ENCODE measurements at places on chromosomes 13 and 19.

GRCh38 chr19:1261798-1262622, 7.1 kb upstream of the CIRBP start:
- DNase-seq: no peak

DNA sequence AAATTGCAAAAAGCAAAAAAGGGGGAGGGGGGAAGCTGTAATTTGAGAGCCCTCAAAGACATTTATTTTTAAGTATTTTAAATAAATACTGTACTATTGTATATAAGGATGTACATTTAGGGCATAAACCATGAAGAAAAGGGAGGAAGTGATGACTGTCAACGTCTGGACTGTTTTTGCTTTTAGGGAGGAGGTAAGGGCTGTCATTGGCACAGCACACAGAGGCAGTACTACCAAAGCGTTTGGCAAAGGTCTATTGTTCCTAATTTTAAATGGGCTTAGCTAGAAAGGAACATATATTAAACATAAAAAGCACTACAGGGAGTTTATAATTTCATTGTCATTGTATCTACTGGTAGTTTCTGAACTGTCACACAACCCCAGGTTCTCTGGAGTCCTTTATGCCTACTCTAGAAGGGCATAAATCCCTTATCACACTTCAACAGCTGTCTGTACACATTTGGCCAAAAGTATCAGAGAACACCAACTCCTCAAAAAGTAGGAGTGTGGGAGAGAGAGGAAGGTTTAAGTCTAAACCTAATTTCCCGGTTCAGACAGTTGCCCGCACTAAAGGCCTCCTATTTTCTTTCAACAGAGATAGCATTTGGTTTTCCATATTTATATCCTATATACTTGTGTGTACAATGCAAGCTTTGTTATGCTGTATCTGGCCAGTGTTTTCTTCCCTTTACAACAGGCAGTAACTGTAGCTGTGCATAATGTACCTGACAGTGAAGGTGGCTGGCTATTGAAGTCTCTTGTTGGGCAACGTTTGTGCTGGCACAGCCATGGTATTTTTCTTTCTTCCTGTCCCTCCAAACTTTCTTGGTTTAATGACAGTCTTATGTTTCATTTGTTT, 406.2 kb downstream of the KLF5 start:
- DNase-seq: no peak

DNA sequence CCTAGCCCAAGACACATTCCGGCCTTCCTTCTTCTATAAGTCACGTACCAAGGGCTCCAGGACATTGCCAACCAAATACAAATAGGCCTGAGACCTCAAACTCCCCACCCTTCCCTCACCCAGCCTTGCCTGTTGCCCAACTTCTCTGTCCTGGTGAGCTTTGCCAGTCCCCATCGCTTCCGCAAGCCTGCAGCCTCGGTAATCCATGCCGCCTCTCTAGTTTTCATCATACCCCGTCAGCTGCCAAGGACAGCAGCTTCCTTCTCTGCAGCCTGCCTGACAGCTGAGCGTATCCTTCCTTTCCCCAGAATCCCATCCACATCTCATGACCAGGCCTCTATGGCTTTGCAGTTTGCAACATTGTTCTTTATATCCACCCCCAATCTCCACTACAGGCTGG, 36.6 kb upstream of the POMP start:
- DNase-seq: no peak

DNA sequence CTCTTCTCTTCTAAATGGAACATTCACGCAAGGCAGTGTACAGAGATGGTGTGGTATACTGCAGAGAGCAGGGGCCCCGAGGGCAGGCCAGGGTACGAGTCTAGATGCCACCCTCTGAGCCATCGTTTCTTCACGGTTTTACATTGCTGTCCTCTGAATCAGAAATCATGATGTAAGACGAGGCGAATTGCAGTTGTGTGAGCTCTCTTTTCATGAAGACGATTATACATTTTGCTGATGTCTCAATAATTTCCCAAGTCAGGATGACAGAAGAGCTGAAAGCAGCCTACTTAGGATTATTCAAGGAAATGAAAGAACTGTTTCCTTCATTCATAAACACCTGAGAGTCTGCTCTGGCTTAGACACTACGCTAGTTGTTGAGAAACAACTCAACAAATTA, 93.8 kb upstream of the RNF113B start:
- DNase-seq: no peak

GRCh38 chr19:11025997-11026396, 63.3 kb upstream of the LDLR start:
- no peak for DNase-seq

- no peak for DNase-seq
Measured at GRCh38 chr19:42155796-42156195, 23.6 kb upstream of the POU2F2 start.

DNA sequence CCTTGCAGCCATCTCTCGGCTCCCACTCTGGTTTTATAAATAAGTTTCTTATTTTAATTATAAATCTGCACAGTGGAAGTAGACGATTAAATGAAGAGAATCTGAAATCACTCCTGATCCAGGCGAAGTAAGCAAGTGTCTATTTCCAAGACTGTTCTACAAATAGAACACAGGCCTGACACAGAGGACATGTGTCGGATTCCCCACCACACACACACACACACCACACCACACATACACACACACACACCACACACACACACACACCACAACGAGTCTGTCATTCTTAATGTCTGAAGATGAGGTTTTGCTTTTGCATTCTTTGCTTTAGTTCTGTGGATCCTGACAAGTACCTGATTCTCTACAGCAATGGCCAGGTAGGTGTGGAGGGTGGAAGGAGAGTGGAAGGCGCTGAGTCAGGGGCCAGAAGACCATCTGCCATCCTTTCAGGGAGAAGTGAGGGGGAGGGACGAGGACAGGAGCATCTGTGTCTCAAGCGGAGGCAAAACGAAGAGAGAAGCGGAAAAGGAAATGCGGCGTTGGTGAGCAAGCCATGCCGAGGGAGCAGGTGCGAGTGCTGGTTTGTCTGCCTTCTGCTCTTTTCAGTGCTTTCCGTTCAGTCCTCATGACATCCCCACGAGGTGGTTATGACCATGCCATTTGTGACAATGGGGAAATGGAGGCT, 110.2 kb downstream of the TEX26 start:
- no peak for DNase-seq

DNA sequence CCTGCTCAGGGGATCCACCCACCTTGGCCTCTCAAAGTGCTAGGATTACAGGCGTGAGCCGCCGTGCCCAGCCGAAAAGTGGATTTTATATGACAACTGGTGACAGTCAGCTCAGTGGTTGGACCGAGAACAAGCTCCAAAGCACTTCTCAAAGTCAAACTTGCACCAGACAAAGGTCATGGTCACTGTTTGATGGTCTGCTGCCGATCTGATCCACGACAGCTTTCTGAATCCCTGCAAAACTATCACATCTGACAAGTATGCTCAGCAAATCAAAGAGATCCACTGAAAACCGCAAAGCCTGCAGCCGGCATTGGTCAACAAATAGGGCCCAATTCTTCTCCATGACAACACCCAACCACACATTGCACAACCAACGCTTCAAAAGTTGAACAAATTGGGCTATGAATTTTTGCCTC, 21.6 kb upstream of the NAA16 start:
- no peak for DNase-seq

GRCh38 chr19:869245-870177, 10.0 kb downstream of the CFD start:
- DNase-seq: peak; percentile 73

GRCh38 chr19:56637976-56638555, 4.9 kb upstream of the SMIM17 start:
- DNase-seq: peak; percentile 53

DNA sequence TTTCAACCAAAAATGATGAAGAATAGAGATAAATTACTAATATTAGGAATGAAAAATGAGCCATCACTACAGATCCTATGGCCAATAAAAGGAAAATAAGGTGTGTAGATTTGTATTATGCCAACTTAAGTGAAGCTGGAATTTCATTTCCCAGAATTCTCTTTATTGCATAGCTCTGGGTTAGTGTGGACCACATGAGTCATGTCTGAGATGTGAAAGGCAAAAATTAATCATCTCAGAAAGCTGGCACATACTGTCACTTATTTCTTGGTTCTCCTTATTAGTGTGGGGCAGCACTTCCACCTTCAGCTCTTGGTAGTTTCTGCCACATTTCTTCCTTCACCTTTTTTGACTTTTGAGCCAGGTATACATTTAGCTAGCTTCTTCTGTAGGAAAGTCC, 82.6 kb downstream of the KATNAL1 start:
- DNase-seq: no peak

DNA sequence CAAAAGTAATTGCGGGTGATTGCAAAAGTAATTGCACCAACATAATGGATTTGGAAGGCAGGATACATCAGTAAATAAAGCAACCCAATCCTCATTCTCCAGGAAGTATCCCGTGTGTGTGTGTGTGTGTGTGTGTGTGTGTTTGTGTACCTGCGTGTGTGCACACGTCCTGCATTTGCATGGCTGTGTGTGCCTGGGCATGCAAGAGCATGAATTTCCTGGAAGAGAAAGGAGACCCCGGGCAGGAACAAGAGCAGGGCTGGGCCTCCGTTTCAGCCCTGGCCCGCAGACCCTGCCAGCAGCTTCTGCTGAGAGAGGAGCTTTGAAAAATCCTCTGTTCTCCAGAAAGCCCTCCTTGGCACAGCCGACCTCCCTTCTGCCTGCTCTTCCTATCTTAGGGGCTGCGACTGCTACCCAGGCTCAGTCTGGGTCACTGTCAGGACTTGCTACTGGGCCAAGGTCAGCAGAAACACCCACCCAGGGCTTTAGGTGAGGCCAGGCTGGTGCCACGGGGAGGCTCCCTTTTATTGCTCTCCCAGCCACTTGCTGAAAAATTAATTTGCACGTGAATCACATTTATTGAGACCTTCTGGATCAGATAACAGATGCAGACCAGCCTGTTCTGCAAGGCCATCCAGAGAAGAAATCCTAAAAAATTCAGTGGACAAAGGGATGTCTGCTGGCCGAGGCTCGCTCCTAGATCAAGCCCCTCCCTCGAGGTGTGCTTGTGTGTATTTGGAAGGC, 258.3 kb downstream of the ZNF536 start:
- no peak for DNase-seq

- peak; percentile 62 for DNase-seq
Measured at GRCh38 chr13:114099191-114099590, 33.2 kb downstream of the RASA3 start.

DNA sequence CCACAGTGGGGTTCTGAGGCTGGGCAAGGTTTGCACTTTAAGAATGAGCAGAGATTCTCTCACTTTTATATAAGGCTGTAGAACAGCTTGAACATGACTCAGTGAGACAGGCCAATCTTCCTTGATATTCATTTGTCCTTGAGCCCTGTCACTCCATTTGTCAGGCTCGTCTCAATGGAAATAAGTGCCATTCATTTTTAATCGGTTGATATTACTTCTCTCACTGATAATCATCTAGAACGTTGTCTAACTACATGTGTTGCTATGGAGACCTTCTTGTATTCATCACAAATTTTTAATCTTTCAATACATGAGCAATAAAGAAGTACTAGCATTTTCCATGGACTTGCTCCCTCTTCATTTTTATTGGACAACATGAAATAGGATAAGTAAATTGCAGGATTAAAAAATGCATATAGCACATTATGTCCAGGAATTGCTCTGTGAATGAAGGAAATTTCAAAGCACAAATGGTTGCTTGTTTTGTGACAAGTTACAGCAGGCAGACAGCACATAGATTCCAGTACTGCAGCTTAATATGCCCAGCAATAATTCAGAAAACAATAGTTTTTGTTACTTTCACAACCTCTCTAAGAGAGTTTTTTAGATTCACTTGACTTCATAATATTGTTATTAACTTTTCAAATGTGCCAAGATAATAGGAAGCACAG, 1178.4 kb upstream of the ATXN8OS start:
- DNase-seq: no peak

DNA sequence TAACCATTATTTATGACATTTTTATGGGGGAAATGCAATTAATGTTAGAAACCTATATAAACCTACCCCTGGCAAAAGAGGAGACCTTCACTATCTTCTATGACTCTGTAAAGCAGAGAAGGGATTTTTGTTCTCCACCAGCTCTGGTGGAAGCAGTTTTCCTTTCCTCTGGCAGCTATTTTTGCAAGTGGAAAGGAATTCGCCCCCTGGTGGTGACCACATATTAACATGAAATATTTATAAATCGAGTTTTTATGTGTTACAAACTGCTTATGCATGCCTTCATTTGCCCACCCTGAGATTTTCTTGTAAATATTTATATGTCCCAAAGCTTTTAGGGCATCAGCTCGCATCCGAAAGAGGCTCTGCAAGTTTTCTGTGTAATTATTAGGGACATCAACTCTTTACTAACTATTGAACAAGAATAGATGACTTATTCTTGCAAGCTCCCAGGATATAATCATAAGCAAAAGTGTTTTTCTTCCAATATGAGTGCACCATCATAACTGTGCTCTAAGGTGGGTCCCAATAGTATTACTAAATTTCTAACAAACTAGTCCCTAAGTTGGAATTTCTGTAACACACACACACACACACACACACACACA, 62.4 kb downstream of the SERTM1 start:
- DNase-seq: no peak

GRCh38 chr19:16458391-16459341, 13.1 kb downstream of the EPS15L1 start:
- no peak for DNase-seq

- DNase-seq: no peak
Measured at GRCh38 chr19:11138601-11139300, 16.8 kb downstream of the SPC24 start.

DNA sequence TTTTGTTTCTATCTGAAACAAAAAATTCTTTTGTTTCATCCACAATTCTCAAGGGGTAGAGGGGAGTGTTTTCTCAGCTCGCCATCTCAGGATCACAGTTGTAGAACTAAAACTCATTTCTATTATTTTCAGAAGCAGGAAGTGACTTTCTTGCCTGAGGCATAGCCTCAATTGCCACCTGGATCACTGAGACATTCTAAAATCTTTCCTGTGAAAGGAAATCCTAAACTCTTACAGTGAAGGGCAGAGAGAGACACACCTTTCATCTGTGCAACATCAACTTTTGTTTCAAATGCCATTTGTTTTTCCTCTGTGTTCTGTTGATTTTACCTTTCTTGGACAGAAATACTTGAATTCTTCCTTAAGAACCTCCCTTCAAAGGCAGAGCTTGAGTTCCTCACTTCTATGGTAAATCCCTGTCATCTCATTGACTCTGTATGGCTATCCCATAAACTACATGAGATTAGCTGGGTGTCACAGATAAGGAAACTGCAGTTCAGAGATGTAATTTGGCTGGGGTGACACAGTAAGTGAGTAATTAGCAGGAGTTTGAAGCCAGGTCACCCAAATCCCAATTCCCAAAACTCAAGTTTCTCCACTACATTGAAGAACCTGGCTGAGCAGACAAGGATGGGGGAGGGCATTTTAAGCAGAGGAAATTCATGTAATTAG, 224.4 kb upstream of the HTR2A start:
- no peak for DNase-seq

DNA sequence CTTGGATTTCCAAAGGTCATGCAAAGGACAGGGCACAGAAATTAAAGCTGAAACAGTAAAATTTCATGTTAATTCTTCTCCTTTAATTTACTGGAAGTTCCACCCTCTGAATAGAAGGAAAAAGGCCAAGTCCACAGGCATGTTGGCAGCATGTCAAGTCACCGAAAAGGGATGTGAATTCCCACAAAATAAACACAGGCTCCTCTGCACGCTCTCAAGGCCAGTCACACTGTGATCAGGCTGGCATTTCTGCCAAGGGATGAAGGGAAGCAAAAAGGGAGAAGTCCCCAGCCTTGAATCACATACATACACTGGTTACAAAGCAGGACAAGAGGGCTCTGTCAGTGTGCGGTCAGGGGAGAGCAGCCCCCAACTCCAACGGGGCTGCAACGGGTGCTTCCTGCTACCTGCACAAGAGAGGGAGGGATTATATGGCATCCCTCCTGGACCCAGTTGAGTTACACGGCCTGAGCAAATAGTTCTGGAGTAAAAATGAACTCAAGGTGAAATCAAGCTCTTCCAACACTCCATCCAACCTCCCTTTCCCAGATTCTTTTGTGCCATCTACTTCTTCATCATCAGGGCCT, 6.9 kb downstream of the DCLK1 start:
- no peak for DNase-seq

Data from non-pigmented ciliary epithelial cell (primary cell).